ENCODE measurements at places on chromosomes 2 and 18.

- no peak for DNase-seq
These were observed 438.3 kb downstream of the SPAG16 start for GRCh38 chr2:213722565-213722964.

DNA sequence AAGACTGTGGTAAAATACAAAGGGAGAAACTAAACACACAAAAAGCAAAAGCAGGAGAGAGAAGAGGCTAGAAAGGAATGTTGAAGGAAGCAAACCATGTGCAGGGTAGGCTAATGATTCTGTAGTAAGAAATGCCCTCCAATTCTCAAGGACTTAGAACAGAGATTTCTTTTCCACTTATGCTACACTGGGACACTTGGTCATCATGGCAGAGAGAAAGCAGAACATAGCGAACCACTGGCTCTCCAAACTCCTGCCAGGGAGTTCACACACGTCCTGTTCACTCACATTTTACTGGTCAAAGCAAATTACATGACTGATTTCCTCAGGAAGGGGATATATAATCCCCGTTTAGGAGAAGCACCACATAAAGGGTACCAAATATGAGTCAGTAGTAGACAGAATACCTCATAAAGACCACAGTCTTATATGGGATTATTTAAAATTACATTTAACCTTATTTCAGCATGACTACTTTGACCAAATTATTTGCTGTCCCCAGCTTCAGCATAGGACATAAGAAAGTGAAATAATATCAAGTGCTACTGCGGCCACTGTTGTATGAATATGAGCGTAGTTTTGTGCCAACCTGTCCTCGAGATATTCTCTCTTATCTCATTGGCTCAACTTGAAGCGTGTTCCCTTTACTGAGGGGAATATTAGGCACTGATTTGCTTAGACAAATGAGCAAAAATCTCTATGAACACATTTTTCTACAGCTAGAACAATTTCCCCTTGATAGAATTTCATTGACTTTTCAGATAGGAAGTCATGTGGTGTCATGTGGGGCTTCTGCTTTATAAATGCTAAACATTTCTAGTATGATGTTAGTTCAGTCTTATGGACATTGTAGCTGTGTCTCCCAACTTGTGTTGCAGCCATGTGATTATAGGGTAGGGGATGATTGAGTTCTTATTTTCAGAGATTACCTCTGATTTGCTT is 81.7 kb downstream of the FAM161A start:
- no peak for DNase-seq

DNA sequence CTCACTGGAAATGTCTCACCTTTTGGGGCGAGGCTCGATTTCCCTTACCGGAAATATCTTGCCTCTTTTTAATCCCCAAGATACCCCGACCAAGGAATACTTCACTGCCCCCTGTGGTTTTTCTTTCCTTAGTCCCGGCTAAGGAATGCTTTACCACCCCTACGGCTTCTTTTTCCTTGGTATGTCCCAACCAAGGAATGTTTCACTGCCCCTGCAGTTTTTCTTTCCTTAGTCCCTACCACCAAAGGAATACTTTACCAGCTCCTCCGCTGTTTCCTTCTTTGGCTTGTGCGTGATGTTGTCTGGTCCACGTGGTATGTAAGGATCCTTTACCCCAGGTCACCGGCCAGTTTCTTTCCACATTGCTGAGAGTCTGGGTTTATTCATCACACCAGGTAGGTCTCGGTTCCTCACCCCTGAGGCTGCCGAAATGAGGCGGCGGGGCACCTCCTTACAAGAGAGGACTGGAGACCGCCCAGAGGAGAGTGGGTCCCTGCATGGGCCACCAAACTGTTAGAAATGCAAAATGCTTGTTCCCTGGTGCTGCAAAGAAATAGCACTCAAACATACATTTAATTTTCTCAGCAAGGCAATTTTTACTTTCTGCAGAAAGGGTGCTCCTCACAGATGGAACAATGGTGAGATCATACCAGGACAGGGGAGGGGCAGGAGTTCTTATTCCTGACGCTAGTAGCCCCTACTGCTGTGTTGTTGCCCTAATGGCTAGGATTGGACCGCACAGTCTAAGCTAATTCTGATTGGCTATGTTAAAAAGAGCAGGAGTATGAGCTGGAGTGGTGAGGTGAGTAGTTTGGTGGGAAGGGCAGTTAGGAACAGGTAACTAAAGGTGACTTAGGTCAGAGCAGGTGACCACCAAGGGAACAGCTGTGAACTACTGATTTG is 33.4 kb upstream of the CLASP1 start:
- DNase-seq: no peak

- DNase-seq: no peak
These were observed 72.2 kb downstream of the LYPD1 start for GRCh38 chr2:132597831-132598230.

- no peak for DNase-seq
These were observed 496.9 kb upstream of the VRK2 start for GRCh38 chr2:57549642-57550102.

DNA sequence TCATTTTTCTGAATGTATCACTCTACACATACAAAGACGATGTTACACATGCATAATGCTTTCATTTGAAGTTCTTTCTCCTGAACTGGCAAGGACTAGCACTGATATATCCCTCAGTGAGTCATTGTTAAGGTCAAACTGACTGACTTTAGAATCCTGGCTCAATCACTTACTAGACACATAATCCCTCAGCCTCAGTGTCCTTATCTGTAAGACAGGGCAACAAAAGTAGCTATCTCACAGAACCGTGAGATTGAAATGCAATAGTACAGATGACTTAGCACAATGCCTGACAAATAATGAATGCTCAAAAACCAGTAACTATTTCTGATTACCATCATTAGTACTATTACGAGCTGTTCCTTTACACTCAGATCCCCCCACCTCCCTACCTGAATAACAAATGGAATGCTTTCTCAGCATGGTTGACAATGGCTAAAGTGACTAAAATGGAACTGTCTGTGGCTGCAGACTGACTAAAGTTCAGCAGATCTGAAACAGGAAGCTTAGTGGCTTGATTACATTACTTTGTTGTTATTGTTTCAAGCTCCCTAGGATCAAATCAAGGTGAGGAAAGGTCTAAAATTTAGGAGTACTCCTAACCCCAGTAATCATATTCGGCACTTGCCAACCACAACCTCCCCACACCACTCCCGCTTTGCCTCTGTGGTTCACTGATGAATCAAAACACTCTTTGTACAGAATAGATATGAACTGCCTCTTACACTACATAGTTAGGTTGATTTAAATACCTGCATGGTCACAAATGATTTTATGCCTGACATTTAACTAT is 35.8 kb upstream of the CACNB4 start:
- no peak for DNase-seq

- DNase-seq: no peak
These were observed 366.0 kb upstream of the CNTNAP5 start for GRCh38 chr2:123659120-123659519.
